ENCODE measurements at places on chromosomes 1 and 21.

- no peak for DNase-seq
Observed at GRCh38 chr1:143652187-143652586, 319.6 kb downstream of the FAM72C start.

- peak; percentile 21 for DNase-seq
Observed at GRCh38 chr1:45026446-45026845, 14.4 kb downstream of the UROD start.

GRCh38 chr1:75611014-75611413 lies at the start of gene SLC44A5:
Gene SLC44A5, minus strand, starts transcription at chr1:75611114. Its CDS starts 69,667 bp downstream, at chr1:75541447.
- no peak for DNase-seq

- DNase-seq, result no peak
Observed at GRCh38 chr21:44831227-44831860, 13.5 kb upstream of the SUMO3 start.

DNA sequence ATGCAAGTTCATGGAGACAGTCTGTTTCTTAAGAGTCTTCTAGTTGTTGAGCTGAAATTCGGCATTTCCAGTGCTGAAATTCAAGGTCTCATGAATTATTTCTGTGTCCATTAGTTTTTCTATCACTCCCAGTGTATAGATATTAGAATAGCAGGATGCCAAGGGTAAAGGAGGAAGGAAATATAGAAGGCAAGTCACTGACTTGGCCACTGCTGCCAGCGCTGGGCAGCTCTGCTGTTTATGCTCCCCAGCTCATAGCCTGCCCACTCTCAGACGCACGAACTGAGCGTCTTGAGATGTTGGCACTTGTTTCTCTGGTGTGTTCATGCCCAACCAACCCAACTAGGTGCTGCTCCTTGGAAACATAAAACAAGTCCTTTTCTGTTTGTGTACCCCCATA lies 110.1 kb downstream of the SLC45A1 start:
- DNase-seq, result no peak

- no peak for DNase-seq
Observed at GRCh38 chr1:206427291-206427690, 43.0 kb upstream of the IKBKE start.

- peak; percentile 30 for DNase-seq
Observed at GRCh38 chr1:1441002-1441888, 5.8 kb downstream of the VWA1 start.

GRCh38 chr1:155106862-155107261 lies 20.8 kb upstream of the EFNA1 start:
- DNase-seq, result no peak

DNA sequence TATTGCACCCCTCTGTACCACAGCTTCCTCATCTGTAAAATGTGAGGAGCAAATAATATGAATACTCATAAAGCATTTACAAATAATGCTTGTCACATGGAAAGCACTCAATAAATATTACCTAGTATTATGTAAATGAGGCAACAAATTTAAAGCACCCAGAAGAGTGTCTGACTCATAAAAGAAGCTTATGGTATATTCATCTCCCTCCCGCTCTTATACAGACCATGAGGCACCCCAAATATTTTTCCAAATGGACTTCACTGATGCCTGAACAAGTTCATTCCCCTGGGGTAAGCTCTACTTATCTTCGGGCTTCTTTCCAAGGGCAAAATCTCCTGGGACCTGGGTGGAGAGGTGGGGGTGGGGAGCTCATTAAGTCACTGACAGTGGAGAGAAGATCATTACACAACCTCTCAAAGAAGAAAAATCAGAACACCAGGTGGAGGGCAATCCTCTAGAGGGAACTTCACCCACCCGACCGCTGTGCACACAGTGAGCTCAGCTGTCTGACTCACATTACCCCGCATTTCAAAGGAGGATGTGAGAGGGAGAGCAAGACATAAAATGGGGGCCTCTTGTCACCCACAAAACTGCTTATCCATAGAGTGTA lies 166.2 kb downstream of the ASTN1 start:
- no peak for DNase-seq

DNA sequence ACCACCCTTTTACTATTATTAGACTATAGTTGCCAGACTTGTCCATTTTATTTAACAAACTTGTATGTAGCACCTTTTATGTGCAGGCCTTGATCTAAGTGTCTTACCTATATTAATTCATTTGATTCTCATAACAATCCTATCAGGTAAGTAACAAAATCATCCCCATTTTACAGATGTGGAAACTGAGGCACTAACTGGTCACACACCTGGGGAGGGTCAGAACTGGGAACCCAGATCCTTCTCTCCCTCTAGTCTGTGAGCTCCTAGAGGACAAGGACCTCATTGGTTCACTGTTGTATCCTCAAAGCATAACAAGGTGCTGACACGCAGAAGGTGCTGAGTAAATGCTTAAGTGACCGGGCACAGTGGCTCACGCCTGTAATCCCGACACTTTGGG lies 14.9 kb downstream of the FBXO2 start:
- DNase-seq, result no peak

GRCh38 chr1:221778535-221779142 lies 36.8 kb upstream of the DUSP10 start:
- DNase-seq, result no peak

DNA sequence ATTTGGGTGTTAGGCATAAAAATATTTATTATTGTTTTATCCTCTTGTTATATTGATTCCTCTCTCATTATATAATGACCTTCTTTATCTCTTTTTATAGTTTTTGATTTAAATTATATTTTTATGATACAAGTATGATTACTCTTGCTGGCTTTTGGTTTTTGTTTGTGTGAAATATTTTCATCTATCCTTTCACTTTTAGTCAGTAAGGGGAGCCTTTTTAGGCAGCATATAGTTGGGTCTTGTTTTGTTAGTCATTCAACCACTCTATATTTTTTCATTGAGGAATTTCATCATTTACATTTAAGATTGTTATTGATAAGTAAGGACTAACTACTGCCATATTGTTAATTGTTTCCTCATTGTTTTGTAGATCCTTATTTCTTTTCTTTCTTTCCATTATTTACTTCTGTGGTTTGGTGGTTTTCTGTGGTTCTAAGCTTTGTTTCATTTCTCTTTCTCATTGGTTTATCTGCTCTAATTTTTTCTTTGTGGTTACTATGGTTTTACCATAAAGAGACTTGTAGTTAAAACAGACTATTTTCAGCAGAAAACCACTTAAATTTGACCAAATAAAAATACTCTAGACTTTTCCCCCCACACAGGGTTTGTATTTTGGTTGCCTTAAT lies 593.1 kb downstream of the NUF2 start:
- DNase-seq, result no peak

- DNase-seq, result peak; percentile 27
Observed at GRCh38 chr1:62417351-62417999, 19.4 kb upstream of the USP1 start.

- DNase-seq, result no peak
Observed at GRCh38 chr1:30422251-30422650, 301.1 kb downstream of the MATN1 start.

- DNase-seq, result no peak
Observed at GRCh38 chr1:22935433-22935832, 37.2 kb downstream of the LACTBL1 start.

DNA sequence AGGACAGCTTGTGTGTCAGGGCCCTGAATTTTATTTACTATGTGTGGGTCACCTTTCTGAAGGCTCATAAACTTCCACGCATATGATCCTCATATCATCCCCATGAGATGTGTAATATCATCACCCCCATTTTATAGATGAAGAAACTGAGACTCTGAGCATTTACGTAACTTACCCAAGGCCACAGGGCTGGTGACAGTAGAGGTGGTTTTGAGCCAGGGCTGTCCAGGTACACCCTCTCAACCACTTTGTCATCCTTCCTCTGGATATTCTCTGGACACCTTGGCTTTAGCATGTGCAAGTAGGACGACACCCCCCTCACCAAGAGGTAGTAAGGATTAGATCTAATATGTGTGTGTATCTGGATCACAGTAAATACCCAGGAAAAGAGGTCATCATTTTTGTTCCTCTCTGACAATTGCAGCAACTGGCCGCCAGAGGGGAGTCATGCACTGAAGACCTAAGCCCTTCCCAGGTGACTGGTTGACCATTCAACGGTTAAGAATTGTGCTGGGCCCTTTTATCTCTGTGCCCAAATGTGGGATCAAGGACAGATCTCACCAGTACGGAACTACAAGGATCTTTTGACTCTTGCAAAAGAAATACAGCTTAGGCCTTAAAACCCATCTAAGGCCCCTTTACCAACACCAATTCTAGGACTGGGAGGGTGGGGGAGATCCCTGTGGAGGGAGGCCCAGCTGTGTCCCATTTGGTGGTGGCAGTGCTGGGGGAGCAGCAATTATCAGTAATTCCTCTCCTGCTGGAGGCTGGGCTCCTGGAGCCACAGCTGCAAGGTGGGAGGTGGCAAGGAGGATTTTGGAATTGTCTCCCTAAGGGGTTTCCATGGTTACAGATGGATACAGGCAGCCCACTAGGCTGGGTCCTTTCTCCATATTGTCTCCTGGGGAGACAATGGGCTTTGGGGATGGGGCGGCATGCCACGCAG lies 13.7 kb upstream of the E2F2 start:
- peak; percentile 91 for DNase-seq

DNA sequence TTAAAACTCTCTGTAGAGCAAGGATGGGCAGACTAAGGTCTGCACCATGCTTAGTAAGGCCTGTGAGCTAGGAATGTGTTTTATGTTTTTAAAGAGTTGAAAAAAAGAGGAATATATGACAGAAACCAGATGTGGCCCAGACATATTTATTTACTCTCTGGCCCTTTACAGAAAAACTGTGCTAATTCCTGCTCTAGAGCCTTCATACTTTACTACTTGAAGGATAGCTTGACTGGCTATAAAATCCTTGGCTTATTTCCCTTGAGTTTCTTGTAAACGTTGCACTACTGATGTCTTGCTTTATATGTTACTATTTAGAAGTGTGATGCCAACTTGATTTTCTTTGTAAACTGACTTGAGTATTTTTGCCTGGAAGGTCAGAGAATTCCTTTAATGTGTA lies 33.5 kb downstream of the CTBS start:
- no peak for DNase-seq

GRCh38 chr1:78263946-78264345 lies 218.2 kb downstream of the GIPC2 start:
- no peak for DNase-seq

GRCh38 chr21:18493422-18493821 lies 89.8 kb upstream of the TMPRSS15 start:
- peak; percentile 27 for DNase-seq

DNA sequence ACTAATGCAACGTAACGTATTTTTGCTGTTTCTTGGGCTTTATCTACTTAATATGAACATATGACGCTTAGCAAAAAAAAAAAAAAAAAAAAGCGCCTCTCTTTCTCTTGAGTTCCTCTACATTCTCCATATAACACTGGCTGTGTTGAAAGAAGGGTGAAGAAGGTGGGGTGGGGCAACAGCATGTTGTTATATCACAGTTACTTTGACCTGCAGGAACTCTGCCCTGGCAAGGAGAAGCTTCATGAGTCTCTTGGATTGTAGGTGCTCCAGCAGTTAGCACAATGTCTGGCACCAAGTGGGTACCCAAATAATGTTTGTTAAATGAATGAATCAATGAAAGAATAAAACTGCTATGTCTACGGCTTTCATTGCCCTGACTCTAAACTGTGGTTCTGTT lies 162.6 kb downstream of the ATG4C start:
- no peak for DNase-seq

- peak; percentile 81 for DNase-seq
Observed at GRCh38 chr1:3366126-3367051, 88.1 kb upstream of the ARHGEF16 start.

DNA sequence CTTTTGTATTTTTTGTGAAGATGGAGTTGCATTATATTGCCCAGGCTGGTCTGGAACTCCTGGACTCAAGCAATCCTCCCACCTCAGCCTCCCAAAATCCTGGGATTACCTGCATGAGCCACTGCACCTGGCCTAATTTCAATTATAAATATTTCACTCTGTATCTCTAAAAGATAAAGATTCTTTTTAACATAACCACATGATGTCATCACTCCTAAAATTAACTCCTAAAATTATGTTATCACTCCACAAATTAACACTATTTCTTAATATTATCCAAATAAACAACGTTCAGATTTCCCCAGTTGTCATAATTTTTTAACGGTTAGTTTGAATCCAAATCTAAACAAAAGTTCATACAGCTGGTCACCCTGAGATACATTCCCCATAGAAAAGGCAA lies 43.0 kb downstream of the DESI2 start:
- DNase-seq, result no peak

- no peak for DNase-seq
Observed at GRCh38 chr1:166174108-166174507, 7.3 kb upstream of the FAM78B start.

DNA sequence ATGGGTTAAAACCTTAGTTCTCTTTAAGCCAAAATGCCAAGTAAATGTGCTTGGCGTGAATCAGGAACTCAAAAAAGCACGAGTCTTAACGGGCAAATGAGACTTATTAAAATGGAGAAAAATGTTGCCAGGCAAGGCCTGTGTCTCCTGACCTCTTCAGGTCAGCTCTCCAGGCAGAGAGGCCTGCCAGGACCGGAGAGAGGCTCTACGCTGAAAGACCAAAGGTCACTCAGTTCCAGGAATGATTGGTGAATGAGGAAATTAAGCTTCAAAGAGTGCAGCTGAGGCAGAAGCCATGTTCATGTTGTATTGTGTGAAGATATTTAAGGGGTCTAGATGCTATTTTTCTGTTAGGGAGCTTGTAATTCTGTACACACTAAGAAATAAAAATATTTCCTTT lies 66.6 kb downstream of the SPAG17 start:
- DNase-seq, result no peak

DNA sequence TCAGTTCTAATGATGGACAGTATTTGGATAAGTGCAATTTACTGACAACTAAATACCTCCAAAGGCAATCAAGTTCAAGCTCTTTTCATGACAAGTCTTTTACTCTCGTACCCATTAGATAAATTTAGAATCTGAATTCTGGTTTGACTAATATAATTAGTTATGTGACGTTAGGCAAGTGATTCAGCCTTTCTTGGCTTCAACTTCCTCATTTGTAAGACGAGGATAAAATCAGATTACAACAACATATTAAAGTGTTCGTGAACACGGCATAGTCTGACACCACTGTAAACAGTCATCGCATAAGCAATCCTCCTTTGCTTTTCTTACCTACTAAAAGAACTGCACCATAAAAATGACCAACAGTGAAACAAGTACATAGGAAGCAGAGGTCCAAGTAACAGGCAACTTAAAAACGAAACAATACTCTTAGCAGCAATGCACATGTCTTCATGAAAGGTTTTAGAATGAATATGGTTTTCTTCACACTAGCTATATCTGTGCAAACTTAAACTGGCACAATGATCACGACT lies 25.7 kb downstream of the COA6 start:
- peak; percentile 2 for DNase-seq

All from choroid plexus epithelial cell (primary cell).